Heart right ventricle (tissue), 16 donors: ENCODE measurements at places on chromosomes 13 and 19. TPM values are rescaled to one million over a fixed set of nuclear protein-coding genes. Genes with fewer than 3 reads are reported as not detected.

RNU6-9 gene
- total RNA-seq, result not detected

KLK14 gene
- 1.2 TPM for total RNA-seq

DNA sequence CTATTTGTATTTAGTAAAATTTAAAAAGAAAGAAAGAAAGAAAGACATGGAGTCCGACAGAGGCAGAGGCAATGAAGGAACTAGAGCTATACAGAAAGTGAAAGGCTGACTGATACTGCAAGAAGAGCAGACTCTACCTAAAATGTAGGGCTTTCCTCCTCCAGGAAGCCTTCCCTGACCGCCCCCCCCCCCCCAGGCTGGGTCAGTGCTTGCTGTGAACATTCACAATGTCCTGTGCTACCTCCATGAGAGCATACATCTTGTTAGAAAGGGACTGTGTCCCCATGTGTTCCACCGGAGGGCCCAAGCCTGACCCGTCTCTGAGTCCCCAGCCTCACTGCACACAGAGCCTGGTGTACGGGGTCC is 5.7 kb upstream of the CA11 start:
- no peak overlapping the region for H3K27ac ChIP-seq
- H3K36me3 ChIP-seq, result no peaks in the 10 kb centered on the region
- H3K4me3 ChIP-seq, result no peak overlapping the region
- peaks cover 3% of the 10 kb centered on the region for H3K4me1 ChIP-seq

DCT gene
- total RNA-seq, result 0.15 TPM

TMC4 gene
- total RNA-seq, result 1.9 TPM
